LHCN-M2 (cell line): ENCODE measurements at places on chromosomes 5 and 9. TPM values are rescaled to one million over a fixed set of nuclear protein-coding genes. Genes with fewer than 3 reads are reported as not detected.

NPR3 gene
- total RNA-seq: 5.6 and 6.4 TPM in 2 replicates

TXNDC8 gene
- total RNA-seq: not detected in 2 replicates

DNA sequence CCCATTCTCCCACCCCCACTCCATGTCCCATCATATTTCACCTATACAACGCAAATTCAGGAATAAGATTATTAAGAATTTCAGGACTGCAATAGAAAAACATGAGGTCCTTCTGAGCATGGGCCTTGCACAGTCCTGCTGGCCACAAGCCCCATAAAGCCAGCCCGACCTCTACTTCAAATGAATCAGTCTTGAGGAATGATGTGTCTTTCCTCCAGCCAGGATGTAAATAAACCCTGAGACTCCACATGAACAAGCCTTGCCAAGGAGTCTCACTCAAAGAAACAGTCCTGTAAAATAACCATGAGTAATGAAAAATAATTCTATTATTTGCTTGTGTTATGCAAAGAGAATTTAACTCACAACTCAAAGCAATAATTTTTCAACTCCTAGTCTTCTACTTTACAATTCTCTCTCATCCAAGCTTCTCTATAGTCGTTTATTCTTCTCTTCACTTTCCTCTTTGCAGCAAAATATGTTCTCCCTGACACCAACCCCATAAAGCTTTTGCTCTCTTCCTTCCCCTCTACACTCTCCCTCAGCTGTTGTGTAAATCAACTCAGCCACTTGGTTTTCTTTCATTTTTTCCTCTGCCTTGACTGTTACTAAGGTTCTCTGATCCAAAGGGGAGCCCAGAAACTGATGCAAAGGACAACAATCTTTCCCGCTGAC lies 140.1 kb upstream of the MOCS2 start:
- DNase-seq: peak; percentile 91

DNA sequence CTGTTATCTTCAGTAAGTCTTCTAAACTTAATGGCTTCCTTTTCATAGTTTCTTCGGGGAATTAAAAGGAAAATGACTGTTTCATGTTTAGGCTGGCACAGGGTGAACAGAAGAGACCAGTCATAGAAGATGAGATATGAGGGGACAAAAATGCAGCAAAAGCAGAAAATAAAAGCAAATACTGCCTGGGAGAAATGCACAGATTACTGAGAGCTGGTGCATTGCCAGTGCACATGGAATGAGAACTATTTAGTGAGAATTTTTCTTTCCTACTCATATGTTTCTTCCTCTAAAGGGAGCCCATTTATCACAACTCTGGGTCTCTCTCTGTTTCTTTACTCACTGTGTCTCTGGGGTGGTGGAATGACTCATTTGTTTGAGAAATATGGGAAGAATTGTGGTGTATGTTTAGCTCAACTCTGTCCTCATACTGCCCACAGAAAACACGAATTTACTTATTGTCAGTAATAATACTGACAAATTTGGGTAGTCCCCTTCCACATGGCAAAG lies 25.9 kb upstream of the ANKRD55 start:
- DNase-seq: peak; percentile 91

- DNase-seq: no peak
Observed at GRCh38 chr5:132435447-132435846, 55.1 kb downstream of the IRF1 start.

DNA sequence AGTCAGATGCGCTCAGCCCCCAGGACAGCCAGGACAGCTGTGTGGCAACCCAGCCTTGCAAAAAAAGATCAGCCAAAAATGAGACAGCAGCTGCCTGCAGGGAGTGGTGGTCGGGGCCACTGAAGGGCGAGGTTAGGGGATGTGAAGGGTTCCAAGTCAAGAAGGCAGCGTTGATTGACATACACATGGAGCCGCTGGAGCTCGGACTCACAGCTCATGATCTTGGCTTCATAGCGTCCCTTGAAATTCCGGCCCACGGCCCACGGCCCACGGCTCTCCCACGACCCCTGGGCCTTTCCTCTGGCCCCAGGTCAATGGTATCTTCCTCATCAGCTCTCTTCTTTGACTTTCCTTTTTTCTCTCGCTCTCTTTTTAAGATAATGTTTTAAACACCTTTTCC lies 390.0 kb upstream of the IRX4 start:
- DNase-seq: no peak

DNA sequence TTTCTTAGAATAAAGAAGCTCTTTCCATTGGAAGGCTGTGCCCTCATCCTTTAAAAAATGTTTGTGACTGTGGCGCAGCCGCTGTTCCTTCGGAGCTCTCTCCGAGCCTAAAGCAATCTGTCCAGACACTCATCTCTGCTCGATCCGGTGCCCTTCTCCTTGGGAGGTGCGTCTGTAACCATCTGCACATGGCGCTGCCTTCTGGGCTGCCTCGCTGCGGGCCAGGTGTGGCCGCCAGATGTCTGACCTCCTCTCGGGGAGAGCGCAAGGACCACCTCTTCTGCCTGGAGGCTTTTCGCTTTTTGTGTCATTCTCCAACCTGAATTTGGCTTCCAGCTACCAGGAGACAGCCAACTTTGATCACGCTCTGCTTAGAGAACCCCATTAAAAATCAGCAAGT lies 153.4 kb upstream of the PTCH1 start:
- DNase-seq: no peak

- peak; percentile 53 for DNase-seq
Observed at GRCh38 chr5:20248118-20248517, 260.1 kb upstream of the CDH18 start.

DNA sequence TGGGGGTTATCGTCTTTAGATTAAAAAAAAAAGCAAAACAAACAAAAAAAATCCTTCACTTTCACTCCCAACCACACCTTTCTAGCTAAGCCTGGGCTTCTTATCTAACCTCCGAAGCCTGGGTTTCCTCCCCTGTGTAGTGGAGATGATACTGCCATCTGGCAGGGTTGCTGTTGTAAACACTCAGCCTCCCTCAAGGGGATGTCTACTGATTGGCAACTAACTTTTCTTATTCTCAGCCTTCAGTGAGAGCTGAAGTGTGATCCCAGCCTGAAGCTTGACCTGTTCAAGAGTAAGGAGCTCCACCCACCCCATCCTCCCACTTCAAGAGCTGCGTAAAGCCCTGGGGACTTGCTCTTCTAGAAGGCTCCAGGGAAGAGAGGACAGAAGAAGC lies 21.5 kb upstream of the WWC1 start:
- DNase-seq: no peak
